ENCODE measurements at places on chromosomes 7 and 10.

DNA sequence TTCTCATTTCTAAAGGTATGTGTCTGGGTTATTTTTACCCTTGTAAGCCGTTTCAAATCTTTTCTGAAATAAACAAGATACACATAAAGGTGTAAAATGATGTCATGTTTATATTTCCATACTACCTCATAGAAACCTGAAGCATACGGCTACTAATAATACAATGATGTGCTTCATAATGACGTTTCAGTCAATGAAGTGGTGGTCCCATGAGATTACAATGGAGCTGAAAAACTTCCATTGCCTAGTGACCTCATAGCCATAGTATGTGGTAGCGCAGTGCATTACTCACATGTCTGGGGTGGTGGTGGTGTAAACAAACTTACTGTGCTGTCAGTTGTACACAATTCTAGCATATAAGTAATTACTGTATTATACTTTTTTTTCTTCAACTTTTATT is 24.9 kb downstream of the EPDR1 start:
- DNase-seq = no peak

DNA sequence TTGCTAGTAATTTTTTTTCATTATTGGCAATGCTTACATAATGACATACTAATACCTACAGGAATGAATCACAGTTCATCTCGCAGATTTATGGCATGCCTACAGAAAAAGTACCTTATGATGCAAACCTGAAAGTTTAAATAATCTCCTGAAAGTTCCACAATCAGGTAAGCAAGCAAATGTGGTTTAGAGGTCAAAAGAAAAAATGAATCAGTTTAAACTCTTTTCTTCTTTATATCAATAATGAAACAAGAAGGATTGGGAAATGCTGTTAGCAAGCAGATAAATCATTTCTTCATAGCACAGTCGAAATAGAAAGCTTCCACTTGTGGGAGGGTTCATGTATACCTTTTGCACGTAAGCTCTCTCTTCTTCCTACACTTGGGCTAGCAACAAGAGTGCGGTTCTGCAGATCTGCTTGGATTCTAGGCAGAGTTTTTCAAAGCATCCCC is 53.7 kb upstream of the MTPN start:
- DNase-seq = no peak

DNA sequence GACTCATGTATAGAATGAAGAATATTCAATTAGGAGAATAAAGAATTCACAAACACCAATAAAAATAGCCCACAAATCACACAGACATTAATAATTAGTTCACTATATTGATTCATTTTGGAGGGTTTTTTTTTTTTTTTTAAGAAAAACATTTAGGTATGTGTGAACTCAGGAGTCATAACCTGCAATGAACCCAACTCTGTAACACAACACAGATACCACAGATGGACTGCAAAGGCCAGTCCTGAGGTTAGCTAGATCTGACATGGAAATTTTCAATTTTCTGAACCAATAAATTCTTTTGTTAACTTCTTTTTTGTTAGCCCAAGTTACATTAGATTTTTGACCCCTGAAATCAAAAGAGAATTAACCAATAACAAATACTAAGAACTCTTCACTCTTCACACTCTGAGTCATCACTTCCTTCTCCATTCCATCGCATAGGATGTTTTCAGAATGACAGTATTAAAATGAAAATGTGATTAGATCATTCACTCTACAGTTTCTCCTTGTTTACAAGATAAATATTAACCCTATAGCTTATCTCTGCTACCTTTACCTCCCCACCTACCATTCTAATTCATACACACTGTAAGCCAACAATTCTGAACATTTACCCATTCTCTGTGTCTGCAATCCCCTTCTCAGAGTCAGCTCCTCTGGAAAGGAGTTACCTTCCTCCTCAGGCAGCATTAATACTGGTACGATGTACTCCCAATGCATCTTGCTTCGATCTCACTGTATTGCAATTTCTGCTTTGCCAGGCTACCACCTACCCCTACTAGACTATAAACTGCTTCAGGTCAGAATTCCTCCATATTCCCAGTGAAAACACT is 141.5 kb downstream of the LRRN3 start:
- DNase-seq = no peak

- no peak for DNase-seq
Measured at GRCh38 chr10:112434988-112435619, 11.6 kb downstream of the ZDHHC6 start.

DNA sequence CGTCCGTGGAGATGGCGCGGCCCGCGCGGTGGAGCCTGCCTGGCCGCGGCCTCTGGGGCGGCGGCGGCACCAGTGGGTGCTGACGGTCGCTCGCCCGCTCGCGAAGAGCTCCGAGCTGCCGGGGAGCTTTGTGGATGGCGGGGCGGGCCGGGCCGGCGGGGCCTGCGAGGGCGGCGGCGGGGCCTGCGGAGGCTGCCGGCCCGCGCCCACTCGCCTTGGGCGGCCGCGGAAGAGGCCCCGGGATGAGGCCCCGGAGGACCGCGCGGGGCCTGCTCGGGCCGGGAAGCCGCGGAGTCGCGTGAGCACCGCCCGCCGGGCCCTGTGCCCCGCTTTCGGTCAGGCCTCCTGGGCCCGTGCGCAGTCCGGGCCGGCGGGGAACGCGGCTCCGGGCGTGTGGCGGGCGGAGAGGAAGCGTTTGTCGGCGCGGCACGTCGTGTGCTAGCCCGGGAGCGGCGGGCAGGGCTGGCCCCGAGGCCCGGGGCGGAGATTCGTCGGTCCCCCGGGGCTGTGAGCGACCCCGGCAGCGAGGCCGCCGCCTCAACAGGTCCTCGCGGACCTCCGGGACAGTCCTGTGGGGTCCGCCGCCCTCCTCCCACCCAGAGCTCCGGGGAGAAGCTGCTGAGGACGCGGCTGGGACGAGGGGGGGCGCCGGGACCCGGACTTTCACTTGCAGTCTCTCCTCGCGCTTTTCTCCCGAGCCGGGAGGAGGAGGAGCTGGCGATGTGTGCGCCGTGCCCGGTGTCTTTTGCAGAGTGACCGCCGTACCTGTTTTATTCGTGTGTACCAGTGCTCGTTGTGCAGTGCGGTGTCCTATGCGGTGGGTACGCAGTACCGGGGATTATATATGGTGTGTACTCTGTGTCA is 578 bp downstream of the ZMYND11 start:
- DNase-seq = peak; percentile 42

- no peak for DNase-seq
Measured at GRCh38 chr7:30700941-30701340, 18.7 kb upstream of the CRHR2 start.

GRCh38 chr10:86992456-86992855 is 24.2 kb downstream of the ADIRF start:
- no peak for DNase-seq

GRCh38 chr10:69406816-69407580 is 9.7 kb downstream of the TACR2 start:
- DNase-seq = no peak
